ENCODE measurements at places on chromosomes 3 and 15.

DNA sequence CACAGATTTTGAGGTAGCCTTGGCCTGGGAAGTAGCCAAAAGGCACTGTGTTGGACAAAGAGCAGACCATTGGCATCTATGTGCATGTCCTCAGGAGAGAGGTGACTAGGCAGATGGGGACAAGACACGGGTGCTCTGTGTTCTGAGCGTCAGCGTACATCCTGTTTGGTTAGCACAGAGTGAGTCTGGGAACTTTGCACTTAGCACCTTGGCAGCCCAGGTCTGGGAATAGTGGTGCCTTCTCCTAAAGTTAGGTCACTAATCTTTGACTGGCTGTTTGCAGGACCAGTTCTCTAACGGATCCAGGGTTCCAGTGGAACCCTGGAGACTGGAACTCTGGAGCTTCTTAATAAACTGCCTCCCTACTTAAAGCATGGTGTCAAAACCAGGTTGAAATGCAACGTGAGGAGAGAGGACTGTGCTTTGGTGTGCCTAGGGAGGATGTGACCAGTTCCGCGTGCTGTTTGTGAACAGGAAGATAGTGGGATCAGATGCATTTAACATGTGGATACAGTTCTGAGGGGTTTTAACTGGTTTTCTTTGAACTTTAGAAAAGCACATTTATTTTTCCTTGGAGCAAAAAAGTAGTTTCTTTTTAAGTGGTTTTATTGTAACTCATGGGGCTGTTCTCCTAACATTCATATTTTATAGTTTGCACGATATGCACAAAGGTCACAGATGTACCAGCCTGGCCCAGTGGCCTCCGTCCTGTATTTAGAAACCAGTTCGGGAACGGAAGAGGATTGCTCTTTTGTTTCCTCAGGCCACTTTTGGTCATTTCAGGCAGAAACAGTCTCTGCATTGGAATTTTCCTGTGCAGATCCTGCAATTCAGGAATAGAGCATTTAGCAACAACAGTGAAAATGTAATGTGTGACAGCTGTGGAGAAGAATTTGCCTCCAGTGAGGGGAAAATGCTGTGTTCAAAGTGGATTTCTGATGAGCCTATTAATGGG is 48.8 kb downstream of the ABHD2 start:
- DNase-seq, result no peak

- no peak for DNase-seq
These were observed 338.4 kb downstream of the IL5RA start for GRCh38 chr3:2771741-2772140.

- no peak for DNase-seq
These were observed 62.7 kb upstream of the MFGE8 start for GRCh38 chr15:88975891-88976290.

DNA sequence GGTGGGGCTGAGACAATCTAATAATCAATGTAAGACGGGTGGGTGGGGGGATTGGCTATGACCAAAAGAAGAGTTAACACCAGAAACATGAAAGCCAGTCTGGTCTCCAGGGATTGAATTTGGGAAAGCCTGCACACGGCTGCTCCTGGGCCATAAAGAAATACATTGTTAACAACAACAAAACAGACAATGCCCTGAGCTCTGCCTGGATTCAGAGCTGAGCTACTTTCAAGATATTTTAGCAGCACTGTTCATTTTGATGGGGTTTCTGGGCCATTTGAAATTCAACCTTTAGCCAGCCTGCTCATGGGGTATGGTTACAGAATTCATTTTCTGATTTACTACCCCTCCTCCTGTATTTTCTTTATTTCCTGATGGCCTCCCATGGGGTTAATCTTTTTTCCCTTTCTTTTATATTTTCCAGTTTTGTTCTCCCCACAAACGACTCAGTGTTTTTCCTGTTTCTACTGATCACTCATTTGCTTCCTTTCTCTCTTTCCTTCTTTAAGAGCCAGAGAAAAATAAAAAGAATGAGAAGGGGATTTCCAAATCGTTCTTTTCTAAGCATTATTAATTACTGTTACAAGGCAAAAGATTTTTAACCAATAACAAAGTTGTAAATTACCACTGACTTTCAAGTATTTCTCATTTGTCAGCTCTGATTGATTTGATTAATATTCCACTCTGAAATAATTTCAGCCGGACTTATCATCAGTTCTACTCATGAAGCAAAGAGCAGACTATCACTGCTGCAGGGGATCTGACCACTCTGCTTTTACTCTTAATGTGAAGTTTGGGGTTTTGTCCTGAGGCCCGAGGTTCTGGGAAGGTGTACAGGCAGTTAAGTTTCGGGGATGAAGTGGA is 19.6 kb downstream of the NR2F2 start:
- no peak for DNase-seq

DNA sequence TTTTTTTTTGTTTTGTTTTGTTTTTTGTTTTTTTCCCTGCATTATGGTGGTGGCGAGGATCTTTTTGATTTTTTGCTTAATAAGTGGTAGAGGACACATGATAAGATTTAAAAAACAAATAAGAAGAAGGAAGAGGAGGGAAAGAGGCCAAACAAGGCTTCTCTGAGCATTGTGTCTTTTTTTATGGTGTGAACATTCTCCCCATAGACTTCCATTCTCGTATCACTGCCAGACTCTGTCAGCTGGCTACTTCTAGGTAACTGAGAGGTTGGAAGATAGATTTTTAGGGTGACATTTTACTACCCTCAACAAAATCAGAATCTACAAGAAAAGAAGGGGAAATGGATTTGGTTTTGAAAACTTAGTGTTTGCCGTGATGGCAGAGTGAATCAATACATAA is 3.8 kb downstream of the NLGN1 start:
- no peak for DNase-seq

- no peak for DNase-seq
These were observed 749.8 kb downstream of the NAALADL2 start for GRCh38 chr3:175608911-175609310.

Data from activated naive CD4-positive, alpha-beta T cell (primary cell).